GM12892 (cell line): ENCODE measurements at places on chromosomes 2 and 18.

DNA sequence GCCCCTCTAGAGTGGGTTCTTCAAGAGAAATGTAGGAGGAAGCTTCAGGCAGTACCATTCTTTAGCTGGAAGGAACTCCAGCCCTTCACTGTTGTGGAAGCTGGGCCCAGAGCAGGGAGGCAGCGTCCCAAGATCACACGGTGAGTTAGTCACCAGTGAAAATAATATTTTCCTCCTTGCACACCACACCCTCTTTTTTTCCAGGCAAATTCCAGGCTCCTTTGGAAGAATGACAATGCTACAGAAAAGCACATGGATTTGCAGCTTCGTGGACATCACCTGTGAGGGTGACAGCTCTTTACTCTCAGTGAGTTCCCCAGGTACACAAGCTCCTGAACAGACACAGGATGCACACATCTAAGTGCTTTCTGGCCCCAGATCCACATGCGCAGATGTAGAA is 157.1 kb downstream of the COL6A3 start:
- DNase-seq, result no peak

GRCh38 chr2:27262379-27263286 is at the start of gene SLC30A3:
Gene SLC30A3, minus strand, starts transcription at chr2:27263047. Its CDS starts 141 bp downstream, at chr2:27262906.
- peak; percentile 92 for DNase-seq

- no peak for DNase-seq
Observed at GRCh38 chr2:207035875-207036274, 96.6 kb downstream of the CPO start.

GRCh38 chr2:235639428-235639773 is 145.6 kb downstream of the AGAP1 start:
- no peak for DNase-seq
